Type B pancreatic cell (in vitro differentiated cells): ENCODE measurements at places on chromosomes 3 and 15.

- no peaks in the 10 kb centered on the region for H3K4me1 ChIP-seq
- H3K4me3 ChIP-seq, result no peak overlapping the region
- no peak for DNase-seq
- H3K27me3 ChIP-seq, result no peaks in the 10 kb centered on the region
- H3K36me3 ChIP-seq, result no peaks in the 10 kb centered on the region
Observed at GRCh38 chr3:15399970-15400369, 27.4 kb downstream of the METTL6 start.

GRCh38 chr3:126358816-126359181 is 1.6 kb upstream of the KLF15 start:
- no peak for DNase-seq
- H3K27ac ChIP-seq, result no peak overlapping the region
- no peak overlapping the region for H3K4me3 ChIP-seq

- H3K27me3 ChIP-seq, result peaks cover 2% of the 10 kb centered on the region
- DNase-seq, result no peak
- peak overlapping the region; percentile 96 for H3K4me3 ChIP-seq
- H3K4me1 ChIP-seq, result peaks cover 14% of the 10 kb centered on the region
- peak overlapping the region; percentile 92 for H3K27ac ChIP-seq
Observed at GRCh38 chr3:51538115-51538458, 432 bp upstream of the RAD54L2 start.

DNA sequence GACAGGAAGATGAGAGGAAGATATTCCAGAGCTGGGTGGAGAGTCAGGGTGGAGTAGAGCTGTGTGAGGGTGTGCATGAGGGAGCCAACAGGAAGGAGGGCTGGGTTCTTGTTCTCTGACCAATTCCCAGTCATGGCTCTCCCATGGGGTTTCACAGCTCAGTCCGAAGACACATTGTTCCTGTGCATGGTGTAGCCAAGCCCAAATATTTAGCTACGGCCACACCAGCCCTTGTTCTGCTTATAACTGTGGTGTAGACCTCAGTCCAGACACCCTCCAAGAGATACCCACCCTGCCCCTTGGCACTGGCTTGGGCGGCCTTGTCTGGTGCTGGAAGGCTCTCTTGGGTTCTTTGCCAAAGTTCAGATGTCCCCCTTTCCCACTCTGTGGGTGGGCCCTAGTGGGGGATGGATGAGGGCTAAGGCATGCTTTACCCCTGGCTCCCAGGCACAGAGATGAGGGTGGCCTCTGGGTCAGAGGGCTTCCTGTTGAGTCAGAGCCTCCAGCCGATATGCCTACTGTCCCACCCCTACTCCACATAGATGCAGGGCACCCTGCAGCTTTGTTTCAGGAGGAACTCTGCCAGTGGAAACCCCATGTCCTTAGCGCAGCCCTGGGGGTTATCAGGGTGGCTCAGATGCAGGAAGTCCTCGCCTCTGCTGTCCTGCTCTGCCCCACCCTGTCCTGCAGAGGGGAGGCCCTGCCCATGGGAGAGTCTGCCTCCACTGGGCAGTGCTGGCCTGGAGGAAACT is 271.2 kb upstream of the CTDSPL start:
- no peak for DNase-seq
- no peaks in the 10 kb centered on the region for H3K27me3 ChIP-seq
- H3K36me3 ChIP-seq, result no peaks in the 10 kb centered on the region
- peaks cover 16% of the 10 kb centered on the region for H3K4me1 ChIP-seq

- DNase-seq, result no peak
- H3K27ac ChIP-seq, result no peak overlapping the region
- H3K27me3 ChIP-seq, result no peaks in the 10 kb centered on the region
- no peak overlapping the region for H3K4me3 ChIP-seq
- peaks cover 36% of the 10 kb centered on the region for H3K4me1 ChIP-seq
Observed at GRCh38 chr3:16373341-16373946, 108.4 kb downstream of the OXNAD1 start.

GRCh38 chr15:39413558-39413957 is 167.3 kb upstream of the THBS1 start:
- H3K27ac ChIP-seq, result no peak overlapping the region
- no peaks in the 10 kb centered on the region for H3K36me3 ChIP-seq
- peaks cover 4% of the 10 kb centered on the region for H3K4me1 ChIP-seq
- no peak for DNase-seq
- H3K4me3 ChIP-seq, result no peak overlapping the region
